ENCODE measurements at places on chromosomes 2 and 18. TPM values are rescaled to one million over a fixed set of nuclear protein-coding genes. Genes with fewer than 3 reads are reported as not detected.

The CPS1 gene
- total RNA-seq = 28.2 TPM

The GRB14 gene
- 7.5 TPM for total RNA-seq

The ST8SIA3 gene
- not detected for total RNA-seq

The CRYBA2 gene
- not detected for total RNA-seq

The SP110 gene
- 6.7 TPM for total RNA-seq

The HOXD12 gene
- total RNA-seq = not detected

The TSPYL6 gene
- total RNA-seq = not detected

The ME2 gene
- total RNA-seq = 18.1 TPM

All from smooth muscle cell of the coronary artery (primary cell).